ENCODE measurements at places on chromosomes 1 and 21.
A peak's percentile ranks its signal among the peaks of the same experiment; 100 is the strongest.

DNA sequence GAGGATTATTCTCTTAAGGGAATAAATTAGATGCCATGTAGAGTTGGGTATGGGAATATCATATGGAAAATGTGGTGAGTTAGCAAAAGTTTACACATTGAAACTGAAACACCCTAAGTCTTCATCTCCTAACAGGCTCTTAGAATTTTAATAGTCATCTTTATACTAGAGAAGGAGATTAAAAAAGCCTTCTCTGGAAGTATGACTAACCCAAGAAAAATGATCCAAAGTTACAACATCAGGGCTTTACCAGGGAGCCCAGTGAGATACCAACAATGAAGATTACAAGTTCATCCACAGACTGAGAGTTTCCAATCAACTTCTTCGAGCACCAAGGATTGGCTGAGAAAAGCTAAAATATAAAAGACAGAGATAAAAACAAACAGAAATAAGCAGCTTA, 70.0 kb upstream of the KIAA0040 start:
- no peak for DNase-seq

- DNase-seq, result no peak
Observed at GRCh38 chr1:67874501-67875111, 41.3 kb upstream of the GNG12 start.

DNA sequence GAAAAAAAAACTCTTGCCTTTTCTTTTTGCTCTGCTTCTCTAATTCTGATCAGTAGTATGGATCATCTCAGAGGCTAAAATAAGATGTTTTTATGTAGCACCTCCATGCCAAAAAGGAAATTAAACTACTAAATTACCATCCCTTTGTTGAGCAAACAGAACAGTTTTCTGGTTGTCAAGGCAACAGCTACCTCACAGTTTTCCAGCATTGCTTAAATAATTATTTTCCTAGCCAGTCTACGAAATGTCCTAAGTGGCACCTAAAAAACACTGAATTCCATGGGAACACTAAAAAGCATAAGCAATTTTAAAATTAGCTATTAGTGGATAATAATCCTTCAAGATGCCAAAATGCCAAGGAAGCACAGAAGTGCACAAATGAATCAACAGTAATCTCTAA, 61.7 kb downstream of the ARID4B start:
- DNase-seq, result no peak

DNA sequence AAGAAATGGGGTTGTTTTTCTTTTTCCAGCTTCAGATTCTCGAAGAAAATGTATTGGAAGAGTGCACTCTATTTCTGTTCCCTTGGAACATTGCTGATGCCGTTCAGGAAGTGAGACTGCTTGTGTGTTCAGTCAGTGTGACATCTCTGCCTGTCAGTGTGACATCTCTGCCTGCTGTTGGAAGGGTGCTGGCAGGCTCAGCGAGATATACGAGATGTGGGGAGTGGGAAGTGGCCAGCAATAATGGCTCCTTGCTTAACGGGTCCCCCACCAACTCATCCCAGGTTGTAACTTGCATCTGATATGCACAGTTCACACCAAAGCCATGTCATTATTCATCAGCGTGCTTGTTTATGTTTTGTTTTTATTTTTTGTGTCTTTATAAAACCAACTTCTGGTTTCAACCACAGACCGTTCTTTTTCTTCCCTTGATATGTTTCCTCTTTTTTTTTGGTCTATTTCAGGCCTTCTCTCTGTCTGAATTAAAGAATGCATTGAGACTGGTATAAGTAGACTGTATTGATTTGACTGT, 145.4 kb downstream of the GALNT2 start:
- no peak for DNase-seq

DNA sequence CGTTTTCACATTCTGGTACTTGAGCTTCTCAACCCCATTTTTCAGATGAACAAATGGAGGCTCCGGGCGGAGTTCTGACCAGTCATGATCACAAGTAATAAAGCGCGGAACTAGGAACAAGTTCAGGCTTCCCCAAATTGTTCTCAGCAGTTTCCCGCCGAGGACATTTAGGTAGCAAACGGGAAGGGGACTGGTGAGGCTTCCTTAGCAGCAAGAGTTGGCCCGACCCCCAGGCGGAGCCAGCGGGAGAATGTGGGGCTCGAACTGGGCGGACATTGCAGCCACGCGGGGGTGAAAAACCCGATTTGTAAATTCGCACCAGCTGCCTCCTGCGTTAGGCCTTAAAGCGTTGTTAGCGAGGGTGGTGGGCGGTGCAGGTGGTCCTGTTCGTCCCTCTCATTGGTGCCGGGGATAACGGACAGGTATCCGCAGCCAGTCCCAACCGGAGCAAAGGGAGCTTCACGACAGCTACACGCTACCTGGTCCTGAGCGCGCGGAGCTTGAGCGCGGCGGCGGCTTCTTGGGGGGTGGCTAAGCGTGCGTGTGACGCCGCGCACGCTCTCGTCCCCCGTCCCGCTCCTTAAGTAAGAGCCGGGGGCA, 15.3 kb downstream of the SEMA6C start:
- peak; percentile 50 for DNase-seq

GRCh38 chr21:28617300-28617699, 375.4 kb downstream of the LTN1 start:
- no peak for DNase-seq

DNA sequence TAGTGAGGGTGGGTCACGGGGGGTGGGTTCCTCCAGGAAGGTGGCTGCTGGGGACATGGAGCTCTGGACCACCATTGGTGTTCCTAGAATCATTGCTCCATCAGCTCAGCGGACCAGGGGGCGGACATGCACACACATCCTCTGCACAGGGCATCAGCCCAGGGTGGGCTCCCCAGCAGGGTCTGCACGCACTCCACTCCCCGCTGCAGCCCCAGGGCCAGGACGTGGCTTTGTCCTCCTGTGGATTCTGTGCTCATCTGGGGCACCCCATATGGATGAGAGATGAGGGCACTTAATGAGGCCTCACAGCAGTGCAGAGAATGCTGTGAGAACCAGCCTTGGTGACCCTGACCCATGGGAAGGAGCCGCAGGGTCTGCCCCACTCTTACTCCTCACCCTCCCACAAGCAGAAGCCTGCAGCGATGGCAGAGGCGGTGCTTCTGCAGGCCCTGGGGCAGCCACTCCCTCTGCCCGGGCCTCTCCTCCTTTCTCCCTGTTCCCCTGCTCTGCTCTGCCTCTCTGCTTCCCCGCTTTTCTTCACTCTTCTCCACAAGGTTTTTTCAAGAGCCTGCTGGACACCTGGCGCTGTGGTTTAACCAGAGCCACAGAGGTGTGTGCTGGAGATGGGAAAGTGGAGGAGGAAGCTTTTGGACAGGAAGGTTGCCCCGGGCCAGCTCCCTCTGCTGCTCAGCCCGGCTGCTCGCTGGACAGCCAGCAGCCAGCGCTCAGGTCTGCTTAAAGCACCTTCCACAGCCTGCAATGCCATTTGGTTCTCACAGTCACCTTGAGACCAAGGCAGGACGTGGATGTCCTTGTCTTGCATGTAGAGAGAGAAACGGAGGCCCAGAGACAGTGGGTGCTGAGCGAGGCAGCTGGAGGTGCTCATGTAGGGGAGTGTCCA, 26.3 kb upstream of the PCBP3 start:
- DNase-seq, result no peak

GRCh38 chr21:17903029-17903806, 84.1 kb upstream of the C21orf91 start:
- DNase-seq, result no peak

GRCh38 chr1:155466996-155467395, 95.6 kb downstream of the ASH1L start:
- no peak for DNase-seq

GRCh38 chr1:51044834-51045233, 57.2 kb upstream of the C1orf185 start:
- DNase-seq, result no peak

Measured in stimulated activated CD8-positive, alpha-beta memory T cell treated with anti-CD3 and anti-CD28 coated beads, Interleukin-4, amount 100 ng/mL, for 1 hour (primary cell).